ENCODE measurements at places on chromosomes 7 and 10.

- DNase-seq = no peak
These were observed 953 bp downstream of the NODAL start for GRCh38 chr10:70440296-70441160.

DNA sequence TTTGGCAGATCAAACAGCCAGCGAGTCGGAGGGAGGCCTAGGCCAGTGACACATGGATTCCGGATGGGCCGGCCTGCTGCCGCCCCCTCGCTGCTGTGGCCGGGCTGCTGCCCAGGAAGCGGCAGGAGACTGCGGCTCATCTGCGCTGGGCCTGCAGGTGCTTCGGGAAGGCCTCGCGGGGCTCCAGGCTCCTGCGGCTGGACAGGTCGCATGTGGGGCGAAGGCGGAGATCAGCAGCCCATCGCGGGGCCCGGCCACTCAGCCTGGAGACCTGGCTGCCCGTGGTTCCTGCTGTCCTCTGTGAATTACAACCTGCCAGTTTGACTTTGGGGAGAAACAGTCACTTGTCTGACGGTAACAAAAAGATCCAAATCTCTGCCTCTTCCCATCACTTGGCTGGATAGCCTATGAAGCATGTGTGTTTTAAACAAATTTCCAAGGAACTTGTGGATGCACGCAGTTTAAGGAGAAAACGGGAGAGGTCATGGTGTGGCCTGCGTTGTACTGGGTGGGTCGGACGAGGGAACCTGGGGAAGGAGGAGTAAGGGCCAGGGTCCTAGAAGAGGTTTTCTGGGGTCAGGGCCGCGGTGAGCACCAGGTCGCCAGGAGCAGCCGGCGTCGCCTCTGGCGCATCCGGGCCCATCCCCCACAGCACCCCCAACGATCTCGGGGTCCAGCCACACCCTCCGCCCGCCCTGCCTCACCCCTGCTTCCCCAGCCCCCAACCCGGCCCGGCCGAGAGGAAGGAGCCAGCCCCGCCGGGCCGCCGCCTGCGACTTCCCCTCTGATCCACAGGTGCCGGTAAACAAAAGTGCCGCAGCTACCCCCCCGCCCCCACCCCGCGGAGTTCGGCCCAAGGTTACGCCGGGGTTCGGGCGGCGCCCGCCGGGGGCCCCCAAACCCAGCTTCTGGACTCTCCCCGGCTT lies 1.6 kb downstream of the SPOCK2 start:
- no peak for DNase-seq

DNA sequence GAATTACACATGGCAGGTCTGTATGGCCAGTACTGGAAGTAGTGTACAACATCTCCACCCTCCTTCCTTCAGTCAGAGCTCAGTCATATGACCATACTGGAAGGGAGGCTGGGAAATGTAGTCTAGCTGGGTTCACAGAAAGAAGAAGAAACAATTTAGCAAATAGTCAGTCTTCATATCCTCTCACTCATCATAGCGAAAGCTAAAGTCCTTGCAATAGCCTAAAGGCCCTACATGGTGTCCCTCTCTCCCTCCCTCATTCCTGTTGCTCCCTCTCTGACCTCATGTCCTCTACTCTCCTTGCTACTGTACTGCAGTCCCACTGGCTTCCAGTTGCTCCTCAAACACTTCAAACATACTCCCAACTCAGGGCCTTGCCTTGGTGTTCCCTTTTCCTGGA lies 4.3 kb upstream of the CALU start:
- DNase-seq = no peak

- no peak for DNase-seq
These were observed 18.5 kb downstream of the PTN start for GRCh38 chr7:137324796-137325696.

Measured in COR-L47 (cell line).